SHP77 (cell line): ENCODE measurements at places on chromosomes 11 and 22.

DNA sequence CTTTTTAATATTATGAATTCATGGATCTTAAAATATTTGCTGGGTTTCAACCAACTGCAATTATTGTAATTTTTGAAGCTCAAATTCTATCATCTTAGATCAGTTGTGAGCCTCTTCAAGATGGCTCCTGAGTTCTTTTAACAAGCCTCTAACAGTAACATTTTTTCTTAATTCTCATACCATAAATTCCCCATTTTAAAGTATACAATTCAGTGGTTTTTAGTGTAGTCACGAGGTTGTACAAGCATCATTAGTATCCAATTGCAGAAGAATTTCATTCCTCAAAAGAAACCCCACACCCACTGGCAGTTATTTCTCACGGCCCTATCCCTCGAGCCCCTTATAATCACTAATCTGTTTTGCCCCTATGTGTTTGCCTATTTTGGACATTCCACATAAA lies 270.8 kb downstream of the SBF2 start:
- no peak for DNase-seq

DNA sequence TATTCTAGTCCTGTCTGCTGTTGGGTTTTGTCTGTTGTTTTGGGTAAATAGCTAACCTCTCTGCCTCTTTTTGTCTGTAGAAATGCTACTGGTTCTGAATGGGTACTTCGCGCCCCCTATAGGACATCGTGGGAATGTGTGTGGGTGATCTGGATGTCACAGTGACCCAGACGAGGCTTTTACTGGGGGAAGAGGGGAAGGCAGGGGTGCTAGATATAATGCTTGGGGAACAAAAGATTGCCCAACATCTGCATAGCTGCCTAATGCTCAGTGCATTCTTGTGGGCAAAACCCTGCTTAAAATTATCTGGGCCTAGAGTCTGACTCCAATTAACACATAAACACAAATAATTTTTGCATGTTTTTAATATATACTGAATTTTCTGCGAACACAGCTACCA lies 57.7 kb downstream of the BMAL1 start:
- DNase-seq, result no peak

GRCh38 chr22:20424932-20425565 lies 12.6 kb downstream of the SCARF2 start:
- DNase-seq, result no peak

- DNase-seq, result no peak
These were observed 369.3 kb upstream of the SYN3 start for GRCh38 chr22:33427461-33427860.

- DNase-seq, result no peak
These were observed 45.0 kb downstream of the PDE2A start for GRCh38 chr11:72629266-72629665.

GRCh38 chr11:75341612-75342011 lies 9.8 kb downstream of the ARRB1 start:
- DNase-seq, result no peak

DNA sequence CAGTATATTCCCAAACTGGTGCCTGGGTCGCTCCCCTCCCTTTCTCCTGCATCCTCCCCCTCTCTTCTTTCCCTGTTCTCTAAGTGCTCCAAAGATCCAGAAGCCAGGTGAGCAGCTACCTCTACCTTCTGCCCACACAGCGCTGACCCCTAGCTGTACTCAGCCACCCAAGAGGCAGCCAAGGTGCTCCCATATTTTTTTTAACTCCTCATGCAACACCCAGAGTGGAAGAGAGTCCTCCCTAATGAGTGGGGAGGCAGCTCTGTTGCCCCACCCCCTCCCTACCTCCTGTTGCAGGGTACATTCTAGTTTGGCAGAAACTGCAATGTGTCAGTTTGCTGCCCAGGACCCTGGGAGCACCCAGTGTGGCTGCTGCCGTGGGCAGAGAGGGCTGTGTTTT lies 40.2 kb downstream of the RPL27A start:
- no peak for DNase-seq

- DNase-seq, result no peak
These were observed 3.6 kb downstream of the ISX start for GRCh38 chr22:35069541-35069940.

DNA sequence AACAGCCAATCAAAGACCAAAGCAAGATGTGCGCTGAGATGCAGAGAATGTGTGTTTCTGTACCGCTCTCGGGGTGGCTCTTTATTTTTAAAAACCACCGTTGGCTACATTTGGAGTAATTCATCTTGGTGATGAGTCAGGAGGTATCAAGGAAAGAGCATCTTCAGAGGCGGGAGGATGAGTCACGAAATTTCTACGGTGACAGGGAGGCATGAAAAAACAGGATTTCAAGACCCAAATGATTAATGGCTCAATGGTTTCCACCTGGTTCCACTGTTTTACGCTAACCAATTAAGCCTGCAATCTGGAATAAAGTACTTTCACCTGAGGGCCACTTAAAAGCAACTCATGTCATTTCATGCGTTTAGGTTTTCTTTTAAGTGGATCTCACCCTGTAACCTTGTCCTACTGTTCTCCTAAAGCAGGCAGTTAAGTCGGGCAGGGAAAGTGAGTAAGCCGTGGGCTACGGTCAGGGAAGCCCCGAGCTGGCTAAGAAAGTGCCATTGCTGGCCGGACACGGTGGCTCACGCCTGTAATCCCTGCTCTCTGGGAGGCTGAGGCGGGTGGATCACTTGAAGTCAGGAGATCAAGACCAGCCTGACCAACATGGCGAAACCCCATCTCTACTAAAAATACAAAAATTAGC lies 74.6 kb downstream of the CELSR1 start:
- no peak for DNase-seq

DNA sequence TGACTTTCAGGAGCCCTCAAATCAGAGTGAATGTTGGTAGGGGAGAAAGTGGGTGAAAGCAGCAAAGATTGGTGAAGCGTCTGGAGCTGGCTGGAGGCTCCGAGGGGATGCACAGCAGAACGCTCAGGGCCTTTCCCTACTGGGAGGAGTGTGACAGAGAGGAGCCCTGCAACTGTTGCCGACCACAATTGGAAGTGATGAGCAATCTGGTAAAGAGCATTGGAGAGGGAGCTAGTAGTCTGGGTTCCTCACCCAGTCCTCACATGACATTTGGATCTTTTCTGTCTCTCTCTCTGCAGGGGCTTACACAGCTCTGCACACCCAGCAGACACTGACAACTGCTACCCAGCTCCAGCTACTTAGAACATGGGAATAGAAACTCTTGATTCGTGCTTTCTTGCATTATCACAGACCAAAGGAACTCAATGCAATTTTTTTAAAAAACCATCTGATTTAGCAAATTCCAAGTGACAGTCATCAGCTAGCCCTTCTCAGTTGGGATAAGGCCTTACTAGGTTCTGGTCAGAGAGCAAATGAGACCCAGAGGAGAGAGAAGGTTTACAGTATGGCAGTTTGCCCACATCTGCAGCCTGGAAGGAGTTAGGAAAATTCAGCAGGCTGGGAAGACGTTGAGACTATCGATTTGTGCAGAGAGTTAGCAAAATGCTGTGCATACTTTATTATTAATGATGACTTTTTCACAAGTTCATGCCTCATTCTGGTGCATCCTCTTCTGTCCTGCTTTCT lies 278.0 kb upstream of the PLET1 start:
- no peak for DNase-seq

DNA sequence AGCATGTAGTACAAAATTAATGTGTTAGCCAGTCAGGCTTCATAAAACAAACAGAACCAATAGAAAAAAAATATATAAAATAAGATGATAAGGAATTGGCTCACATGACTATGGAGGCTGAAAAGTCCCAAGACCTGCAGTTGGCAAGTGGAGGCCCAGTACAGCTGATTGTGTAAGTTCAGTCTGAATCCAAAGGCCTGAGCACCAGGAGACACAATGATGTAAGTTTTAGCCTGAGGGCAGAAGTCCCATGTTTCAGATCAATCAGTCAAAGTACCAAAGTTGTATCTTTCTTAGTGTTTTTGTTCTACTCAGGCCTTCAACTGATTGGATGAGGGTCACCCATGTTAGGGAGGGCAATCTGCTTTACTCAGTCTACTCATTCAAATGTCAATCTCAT lies 14.3 kb upstream of the OR10D3 start:
- DNase-seq, result no peak

DNA sequence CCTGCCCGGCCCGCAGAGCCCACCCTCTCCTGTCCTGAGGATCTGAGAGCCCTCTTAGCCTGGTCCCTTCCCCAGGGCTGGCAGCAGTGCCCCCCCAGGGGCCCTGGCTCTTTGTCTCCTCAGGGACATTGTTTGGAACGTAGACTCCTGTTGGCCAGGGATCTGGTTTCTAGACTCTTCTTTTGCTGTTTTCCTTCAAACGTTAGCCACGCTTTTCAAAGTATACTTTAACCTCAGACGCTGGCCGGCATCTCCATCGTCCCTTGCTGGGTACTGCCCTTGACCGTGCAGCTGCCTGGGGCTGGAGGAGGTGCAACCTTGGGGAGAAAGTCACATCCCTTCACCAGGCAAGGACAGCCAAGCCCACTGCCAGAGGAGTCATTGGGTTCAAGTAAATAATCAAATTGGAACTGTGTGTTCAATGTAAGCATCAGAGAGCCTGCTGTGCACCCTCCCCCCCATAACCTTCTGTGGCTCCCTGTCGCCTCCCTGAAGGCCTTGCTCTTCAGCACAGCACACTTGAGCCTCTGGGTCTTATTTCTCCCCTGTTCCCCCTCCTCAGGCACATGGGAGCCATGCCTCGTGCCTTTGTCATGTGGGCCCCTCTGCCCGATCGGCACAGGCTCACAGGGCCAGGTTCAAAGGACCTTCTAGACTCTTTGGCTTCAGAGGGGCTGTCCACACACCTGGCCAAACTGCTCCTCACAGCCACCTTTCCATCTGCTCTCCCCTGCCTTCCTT lies 21.8 kb upstream of the WNT7B start:
- peak; percentile 58 for DNase-seq

DNA sequence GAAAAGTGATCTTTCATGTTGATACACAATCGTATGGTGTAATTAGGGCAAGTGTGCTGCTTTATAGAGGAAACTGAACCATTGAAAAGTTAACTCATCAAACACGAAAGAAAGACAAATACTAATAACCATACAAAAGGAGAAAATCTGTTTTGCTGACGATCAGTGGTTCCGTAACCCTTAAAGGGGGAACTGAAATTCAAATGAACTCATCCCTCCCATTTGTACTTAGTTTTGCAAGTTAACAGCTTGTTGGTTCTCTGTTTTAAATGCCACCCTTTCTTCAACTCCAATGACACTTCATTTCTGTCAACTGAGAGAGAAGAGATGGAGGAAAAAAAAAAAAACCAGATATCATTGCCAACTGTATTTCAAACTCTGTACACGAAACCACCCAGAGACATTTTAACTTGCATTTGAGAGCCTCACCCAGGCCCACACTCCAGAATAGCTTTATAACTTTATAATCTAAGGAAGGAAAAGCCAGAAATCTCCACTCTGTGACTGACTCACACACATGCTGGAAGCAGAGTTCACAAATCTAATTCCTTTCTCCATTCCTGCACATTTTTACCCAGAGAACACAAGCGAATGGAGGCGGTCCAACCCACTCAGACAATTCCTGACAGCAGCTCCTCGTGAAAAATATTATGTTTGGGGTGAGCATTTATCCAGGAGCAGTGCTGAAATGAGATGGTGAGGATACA lies 17.4 kb upstream of the CSNK2A3 start:
- no peak for DNase-seq

- DNase-seq, result no peak
These were observed 79.2 kb downstream of the BRD1 start for GRCh38 chr22:49748514-49748913.

GRCh38 chr11:117998664-117999353 lies 12.6 kb downstream of the IL10RA start:
- DNase-seq, result no peak

DNA sequence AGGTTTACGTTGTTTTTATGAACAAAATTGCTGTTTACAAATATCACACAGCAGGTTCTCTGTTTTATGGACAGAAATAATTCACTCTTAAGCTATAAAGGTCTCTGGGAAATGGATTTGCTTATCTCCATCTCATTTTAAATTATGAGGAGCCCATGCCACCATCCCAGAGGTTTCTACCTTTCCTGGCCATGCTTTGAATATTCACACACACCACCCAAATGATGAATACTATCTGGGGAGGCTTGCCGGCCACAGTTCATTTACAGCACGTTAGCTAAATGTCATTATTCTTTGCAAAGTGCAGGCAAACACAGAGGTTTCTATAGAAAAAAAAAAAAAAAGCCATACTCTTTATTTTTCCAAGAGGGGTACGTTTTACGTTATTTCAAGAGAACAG lies 1446.7 kb downstream of the FAM181B start:
- no peak for DNase-seq

- no peak for DNase-seq
These were observed 5.3 kb downstream of the PICALM start for GRCh38 chr11:86063536-86063935.

- DNase-seq, result no peak
These were observed 5.5 kb downstream of the B3GNT6 start for GRCh38 chr11:77039491-77040400.

DNA sequence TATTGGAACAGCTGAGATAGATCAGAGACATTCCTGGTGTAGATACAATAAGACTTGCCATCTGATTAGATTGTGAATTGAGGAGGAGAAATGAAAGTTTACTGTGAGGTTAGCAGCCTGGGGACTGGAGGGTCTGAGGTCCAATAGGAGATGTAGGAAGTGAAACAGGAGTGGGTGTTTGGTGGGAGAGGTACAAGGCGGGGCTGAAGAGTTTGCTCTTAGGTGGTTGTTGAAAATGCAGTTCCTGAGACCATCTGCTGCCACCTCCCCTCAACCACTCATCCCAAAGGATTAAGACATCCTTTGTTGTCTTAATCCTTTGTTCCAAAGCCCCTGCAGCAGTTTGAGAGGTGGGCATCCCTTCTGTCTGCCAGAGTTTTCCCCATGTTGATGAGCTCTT lies 14.8 kb downstream of the PIWIL4 start:
- no peak for DNase-seq

DNA sequence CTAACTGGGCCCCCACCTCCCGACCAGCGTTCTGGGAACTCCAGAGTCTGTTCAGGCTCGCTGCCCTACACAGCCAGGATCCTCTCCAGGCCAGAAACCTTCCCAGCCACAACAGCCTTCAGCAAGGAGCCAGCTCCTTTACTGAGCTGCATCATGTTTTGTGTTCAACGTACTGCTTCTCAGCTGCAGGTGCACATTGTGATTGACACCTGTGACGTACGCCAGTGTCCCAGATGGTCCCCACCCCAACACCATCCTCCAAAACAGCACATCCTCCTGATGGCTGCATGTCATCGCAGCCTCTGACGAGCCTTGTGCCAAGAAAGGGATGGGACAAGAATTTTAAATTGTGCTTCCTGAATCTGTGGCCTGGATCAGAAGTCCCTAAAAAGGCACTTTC lies 117.5 kb downstream of the SPATA19 start:
- DNase-seq, result no peak
